HS-5 (cell line): ENCODE measurements at places on chromosomes 2 and 18.

GRCh38 chr18:32422201-32422600, 48.5 kb downstream of the GAREM1 start:
- DNase-seq = no peak

GRCh38 chr2:833180-833579, 117.5 kb upstream of the SNTG2 start:
- no peak for DNase-seq

DNA sequence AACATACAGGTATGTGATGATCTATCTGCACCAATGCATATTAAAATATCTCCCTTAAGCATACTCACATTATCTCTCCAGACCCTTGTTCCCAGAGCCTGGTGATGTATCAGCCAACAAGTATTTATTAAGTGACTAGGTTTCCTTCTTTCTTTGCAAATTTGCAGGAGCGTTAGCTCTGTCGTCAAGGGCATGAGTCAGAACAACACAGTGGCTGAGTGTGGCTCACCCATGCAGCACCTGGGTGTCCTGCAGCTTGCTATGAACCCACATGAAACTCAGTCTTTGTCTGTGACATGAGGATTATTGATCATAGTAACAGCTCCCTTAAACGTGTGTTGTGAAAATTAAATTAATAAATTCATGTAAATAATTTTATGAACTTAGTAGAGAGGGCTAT, 96.6 kb downstream of the PIEZO2 start:
- DNase-seq = no peak

DNA sequence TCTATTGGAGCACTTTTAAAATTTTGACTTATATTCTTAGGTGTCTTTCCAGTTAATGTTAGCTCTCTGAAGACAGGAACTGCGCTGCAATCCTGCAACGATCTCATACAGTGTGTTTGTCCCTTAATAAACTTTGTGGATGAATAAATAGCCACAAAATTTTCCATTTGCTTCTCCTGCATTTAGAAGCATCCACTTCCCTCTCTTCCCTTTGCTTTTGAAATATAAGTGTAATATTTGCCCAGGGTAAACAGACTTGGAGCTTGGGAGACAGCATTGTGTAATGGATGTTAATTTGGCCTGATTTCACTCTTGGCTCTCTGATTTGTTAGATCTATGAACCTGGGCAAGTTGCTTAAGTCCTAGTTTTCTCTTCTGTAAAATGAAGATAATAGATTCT, 58.2 kb upstream of the CD28 start:
- DNase-seq = no peak
